ENCODE measurements at places on chromosomes 1 and 21.

- DNase-seq, result no peak
These were observed 13.2 kb downstream of the SETD4 start for GRCh38 chr21:36047139-36047538.

GRCh38 chr1:33161061-33161681 lies 20.7 kb downstream of the TRIM62 start:
- peak; percentile 60 for DNase-seq

DNA sequence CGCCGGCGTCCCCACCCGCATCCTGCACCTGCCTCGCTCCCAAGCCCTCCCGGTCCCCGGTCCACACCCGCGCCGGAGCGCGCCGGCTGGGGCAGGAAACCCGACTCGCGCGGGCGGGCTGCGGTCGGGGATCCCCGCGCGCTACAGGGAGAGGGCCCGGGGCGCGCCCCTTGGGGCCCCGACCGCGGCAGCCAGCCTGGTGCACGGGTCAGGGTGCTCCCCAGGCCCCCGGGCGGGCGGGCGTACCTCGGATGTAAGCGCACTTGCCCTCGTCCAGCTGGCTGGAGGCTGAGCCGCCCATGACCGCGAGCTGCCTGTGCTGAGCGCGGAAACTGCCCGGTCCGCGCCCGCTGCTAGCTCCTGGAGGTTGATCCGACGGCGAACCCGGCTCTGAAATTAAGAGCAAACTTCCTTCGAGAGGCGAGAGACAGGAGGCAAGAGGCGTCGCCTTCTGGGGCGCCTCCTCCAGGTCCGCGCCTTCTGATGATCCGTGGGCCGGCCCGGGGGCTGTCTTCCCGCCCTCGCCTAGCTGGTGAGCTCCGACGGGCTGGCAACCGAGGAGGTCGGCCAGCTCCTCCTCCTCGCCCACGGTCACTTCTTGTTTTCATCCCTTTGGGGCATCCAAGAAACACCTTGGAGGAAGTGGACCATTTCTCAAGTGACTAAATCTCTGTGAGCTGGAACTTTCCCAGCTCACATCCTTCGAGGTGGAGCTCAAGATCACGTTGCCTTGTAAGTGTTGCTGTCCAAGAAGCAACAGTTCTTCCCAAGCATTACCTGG lies at the start of gene NIBAN1:
NIBAN1 (minus strand) TSS at position 453 of the 781 bp plus-strand sequence; CDS start at position 301, 152 bp downstream.
- DNase-seq, result peak; percentile 57

GRCh38 chr1:246526915-246527314 lies 19.8 kb upstream of the SMYD3 start:
- no peak for DNase-seq

GRCh38 chr1:154970631-154971340 lies at the start of gene SHC1:
Gene SHC1, minus strand, starts transcription at chr1:154970747. Its CDS starts 221 bp downstream, at chr1:154970526.
- peak; percentile 94 for DNase-seq

DNA sequence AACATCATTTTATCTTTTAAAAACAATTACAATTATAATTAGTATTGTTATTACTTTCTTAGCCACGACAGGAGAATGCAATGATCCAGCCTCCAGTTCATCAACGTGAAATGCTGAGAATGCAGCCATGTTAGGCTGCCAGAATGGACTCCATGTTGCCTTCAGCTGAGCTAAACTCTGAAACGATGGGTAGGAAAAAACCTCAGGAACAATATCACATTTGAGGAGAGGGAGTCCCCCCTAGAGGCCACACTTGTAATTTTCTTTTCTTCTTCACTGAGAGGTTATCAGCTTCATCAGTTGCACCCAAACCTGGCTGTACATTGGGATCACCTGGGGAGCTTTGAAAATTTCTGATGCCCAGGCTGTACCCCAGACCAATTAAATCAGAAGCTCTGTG lies 34.6 kb upstream of the DNAH14 start:
- peak; percentile 33 for DNase-seq

DNA sequence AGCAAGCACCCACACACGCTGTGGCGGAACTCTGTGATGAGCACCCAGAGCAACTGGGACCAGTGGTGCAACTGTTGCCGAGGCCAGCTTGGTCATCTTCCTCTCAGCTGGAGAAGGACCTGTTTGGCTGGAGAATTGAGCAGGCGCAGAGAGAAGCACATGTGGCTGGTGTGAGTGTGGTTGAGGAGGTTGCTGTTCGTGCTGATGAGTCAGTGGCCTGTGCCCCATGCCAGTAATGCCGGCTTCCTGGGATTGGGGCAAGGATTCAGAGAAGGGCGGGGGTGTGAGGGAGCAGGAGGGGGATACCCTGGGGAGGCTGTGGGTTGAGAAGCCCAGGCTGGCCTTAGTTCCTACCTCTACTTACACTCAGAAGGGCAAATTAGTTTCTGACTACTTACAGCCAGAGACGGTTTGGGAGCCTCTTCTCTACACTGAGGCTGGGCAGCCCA lies 57.5 kb upstream of the EPS8L3 start:
- peak; percentile 91 for DNase-seq

GRCh38 chr1:70509996-70510876 lies 99.2 kb downstream of the CTH start:
- DNase-seq, result peak; percentile 91

DNA sequence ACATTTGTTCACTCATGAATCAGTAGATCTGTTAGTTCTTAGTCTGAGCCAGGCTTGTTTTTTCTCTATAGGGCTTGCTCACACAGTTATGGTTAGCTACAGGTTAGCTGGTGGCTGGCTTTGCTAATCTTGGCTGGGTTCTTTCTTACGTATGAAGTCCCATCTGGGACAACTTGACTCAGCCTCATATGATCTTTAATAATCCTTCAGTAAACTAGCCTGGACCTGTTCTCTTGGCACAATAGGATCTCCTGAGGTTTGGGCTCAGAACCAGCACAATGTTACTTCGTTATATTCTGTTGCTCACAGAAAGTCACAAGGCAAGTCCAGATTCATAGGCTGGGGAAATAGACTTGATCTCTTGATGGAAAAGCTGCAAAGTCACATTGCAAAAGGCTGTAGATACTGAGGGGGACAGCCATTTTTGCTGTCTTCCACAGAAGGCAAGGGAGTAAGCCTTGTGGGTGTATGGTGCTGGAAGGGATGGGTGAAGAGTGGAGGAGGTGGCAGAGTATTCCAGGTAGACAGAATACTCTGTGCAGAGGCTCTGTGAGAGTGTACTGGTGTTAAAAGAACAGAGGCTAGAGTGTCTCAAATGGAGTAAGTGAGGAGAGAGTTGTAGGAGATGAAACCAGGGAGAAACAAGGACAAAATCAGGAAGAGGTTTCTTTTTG lies 24.4 kb downstream of the EFCAB7 start:
- peak; percentile 21 for DNase-seq

DNA sequence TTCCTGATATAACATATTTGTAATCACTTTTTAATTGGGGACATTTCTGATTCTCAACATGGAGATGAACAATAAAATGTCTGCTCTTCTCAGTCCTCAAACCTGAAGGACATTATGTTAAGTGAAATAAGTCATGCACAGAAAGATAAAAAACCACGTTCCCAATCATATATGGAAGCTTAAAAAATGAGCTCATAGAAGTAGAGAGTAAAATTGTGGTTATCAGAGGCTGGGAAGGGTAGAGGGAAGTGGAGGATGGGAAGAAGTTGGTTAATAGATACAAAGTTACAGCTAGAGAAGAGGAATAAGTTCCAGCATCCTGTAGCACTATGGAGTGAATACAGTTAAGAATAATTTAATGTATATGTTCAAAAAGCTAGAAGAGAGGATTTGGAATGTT lies 1.5 kb upstream of the CD48 start:
- no peak for DNase-seq

GRCh38 chr1:202058001-202058908 lies 47.9 kb downstream of the ELF3 start:
- DNase-seq, result no peak

DNA sequence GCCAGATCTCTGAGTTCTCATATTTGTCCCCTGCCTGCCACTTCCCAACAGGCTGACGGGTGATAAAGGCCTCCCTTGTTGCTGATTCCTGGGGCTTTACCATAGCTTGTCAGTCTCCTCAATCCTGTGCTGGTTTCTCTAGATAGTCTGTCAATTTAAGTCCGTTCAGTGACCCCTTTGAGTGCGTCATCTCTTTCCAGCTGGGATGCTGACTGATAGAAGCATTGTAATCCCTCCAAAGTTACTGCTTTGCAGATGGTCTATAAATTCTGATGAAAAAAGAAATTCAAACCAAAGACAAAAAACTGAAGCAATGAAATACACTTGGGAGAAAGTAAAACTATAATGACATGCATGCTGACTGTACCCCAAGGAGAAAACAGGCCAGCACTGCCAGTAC lies 28.3 kb downstream of the RHOU start:
- DNase-seq, result no peak

GRCh38 chr1:91697861-91698260 lies 188.1 kb downstream of the TGFBR3 start:
- DNase-seq, result peak; percentile 86

- DNase-seq, result peak; percentile 35
These were observed 144.8 kb upstream of the VANGL1 start for GRCh38 chr1:115496904-115497527.

DNA sequence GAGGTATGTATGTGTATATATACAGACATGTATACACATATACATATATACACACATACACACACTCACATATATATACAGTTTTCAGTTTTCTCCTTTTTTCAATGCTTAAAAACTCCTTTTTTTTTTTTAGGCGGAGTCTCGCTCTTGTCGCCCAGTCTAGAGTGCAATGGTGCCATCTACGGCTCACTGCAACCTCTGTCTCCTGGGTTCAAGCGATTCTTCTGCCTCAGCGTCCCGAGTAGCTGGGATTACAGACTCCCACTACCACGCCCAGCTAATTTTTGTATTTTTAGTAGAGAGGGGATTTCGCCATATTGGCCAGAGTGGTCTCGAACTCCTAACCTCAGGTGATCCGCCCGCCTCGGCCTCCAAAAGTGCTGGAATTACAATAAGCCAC lies 27.0 kb downstream of the STYXL2 start:
- DNase-seq, result no peak

DNA sequence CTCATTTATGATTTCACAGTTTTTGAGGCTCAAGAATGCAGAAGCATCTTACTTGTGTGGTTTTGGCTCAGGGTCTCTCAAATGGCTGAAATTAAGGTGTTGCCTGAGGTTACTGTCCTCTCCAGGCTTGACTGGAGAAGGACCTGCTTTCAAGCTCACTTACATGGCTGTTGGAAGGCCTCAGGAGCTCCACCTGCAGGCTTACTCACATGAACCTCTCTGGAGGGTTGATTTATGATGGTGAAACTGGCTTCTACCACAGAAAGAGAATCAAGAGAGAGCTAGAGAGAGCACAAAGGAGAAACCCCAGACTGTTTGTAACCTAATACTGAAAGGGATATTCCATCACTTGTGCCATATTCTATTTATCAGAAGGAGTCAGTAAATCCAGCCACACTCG lies 6.2 kb upstream of the KCNK2 start:
- peak; percentile 70 for DNase-seq

DNA sequence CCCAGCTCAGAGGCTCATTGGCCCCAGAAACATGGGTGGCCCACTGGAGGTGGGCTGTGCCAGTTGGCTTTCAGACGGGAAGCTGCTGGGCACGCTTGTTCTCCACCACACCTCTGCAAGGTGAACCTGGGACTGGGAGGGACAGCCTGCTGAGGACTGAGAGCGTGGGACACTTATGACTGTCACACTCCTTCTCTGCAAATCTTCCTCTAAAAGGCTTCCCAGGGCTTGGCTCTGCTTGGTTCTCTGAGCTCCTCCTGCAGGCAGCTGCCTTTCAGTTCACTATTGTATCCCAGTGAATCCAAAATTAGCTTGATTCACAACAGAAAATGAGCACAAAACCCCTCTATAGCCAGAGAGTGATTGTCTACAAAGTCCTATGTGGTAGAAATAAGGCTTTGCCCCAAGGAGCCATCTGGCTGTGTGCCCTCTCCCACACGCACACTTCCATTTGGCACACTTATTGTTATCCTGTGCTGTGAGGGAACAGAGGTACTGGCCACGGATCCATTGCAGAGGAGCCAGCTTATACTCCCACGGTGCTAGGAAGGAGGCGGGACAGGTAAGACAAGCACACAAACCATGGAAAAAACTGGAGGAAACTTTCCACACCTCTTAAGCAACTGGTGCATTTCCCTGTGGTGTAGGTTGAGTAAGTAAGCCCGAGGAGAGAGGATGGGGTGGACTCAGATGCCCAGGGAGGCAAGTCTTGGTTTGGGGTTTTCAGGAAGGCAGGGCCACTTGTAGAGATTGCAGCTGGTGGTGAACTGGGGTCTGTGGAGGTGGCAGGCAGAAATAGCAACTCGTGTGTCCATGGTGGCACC lies 18.9 kb upstream of the BTG2 start:
- no peak for DNase-seq

GRCh38 chr21:34613679-34614627 lies 960 bp downstream of the RCAN1 start:
- DNase-seq, result no peak

DNA sequence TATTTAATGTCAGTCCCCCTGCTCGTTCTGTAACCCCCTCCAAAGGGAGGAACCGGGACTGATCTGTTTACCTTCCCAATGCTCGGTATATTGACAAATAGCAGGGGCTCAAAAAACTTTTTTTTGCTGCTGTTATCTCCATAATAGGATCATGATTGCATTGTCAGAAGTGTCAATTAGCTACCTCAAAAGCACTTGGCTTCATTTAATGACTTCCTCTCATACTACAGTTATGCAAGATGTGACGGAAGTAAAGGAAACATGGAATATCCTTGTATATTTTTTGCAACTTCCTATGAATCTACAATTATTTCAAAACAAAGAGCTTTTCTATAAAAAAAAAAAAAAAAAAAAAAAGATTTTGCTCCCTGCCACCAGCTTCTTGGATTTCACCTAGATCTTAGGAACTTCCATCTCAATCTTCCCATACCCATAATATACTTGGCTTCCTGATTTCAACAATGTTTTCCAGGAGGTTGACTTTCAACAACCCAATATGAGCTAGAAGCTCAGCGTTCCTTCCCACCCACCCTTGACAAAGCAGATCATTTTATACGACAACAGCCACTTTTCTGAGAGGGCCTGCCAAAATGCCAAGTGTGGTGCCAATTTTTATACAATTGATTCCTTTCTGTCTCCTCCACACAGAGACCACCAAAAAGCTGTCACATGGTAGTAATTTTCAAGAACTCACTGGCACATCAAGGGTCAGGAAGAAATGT lies 71.7 kb downstream of the SETD4 start:
- no peak for DNase-seq

DNA sequence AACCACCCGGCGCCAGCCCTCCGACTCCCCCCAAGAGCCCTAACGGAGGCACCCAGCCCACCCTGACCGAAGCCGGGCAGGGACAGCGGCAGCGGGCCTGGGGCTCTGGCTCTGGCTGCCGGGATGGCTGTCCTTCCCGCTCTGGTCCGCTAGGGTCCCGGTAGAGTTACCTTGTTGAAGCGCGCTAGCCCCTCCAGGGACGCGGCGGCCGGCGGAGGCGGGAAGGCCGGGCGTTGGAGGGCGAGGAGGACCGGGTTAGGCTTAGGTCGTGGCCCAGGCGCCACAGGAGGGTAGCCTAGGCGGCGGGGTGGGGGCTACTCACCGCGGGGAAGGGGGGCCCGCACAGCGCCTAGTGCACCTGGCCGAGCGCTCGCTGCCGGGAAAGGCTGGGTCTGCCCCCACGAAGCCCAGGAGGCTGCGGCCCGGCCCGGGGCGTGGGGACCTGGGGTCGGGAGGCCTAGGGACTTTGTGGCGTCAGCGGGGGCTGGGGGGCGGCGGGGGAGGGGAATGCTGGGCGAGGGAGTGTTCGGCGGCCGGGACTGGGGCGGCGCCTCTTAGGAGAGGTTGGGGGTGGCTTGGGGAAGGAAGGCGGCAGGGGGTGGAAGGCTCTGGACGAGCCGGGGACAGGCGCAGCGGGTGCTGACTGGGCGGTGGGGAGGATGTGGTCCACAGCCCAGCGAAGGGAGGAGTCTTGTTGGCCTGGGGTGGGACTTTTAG lies at the start of gene TRIM17:
TRIM17 (minus strand) TSS at position 645 of the 717 bp plus-strand sequence. CDS start 1,789 bp downstream, outside the sequence.
- no peak for DNase-seq
